Fibroblast of lung (primary cell): ENCODE measurements at places on chromosomes 11 and 22.
A peak's percentile ranks its signal among the peaks of the same experiment; 100 is the strongest.

DNA sequence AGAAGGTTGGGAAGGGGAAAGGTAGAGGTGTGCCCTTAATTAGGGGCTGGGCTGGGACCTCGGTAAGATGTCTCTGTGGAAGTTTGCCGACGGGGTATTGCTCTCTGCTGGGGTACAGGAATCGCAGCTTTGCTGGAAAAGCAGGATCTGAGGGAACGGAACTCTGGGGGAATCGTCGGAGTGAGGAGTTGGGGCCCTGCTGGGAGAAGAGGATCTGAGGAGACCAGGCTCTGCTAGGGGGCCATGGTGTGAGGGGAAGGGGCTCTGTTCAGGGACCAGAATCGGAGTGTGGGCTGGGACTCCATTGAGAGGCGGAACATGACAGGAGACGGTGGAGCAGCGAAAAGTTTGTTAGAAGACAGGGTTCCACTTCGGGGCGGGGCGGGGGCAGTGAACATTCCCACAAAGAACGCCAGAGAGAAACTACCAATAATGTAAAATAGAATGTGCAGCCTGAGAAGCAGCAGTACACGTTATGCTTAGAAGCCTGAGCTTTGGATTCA is 456 bp downstream of the AAMDC start:
- DNase-seq: peak; percentile 46

- DNase-seq: no peak
Observed at GRCh38 chr11:62601122-62601371, 618 bp downstream of the MTA2 start.

- DNase-seq: peak; percentile 42
Observed at GRCh38 chr11:34890812-34891211, 25.4 kb downstream of the APIP start.

DNA sequence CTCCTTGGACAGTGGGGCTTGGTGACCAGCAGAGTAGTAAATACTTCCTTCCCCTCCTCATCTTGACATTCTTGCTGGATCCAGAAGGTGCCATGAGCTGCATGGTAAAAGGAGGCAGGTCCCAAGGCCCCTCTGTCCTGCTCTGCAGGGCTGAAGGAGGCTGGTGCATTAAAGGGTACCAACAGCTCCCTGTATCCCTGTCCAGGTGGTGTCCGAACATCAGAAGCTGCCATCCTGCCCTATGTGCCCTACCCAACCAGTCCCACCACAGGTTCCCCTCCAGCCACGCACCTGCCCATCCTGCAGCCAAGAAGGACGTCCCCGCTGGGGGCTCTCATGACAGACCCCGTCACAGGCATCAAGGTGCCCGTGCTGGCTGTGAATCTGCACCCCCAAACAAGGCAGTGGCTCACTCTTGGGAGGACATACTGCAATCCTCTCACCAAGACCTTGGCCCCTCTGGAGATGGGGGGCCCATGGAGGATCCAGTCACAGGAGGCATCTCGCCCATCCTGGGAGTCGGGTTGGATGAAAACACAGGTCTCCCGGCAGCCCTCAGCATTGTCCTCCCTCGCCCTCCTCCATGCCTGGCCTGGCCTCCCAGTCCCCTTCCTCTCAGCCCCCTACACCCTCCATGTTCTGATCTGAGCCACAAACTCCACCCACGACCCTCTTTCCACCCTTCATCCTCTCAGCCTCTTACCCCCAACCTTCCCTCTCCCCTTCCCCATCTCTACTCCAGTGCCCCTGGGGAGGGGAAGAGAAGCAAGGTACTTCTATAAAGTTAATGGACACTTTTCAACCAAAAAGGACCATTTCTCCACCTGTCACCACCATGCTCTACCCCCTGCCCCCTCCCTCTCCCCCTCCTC is 55.1 kb downstream of the BTG4 start:
- no peak for DNase-seq

GRCh38 chr11:36009473-36009872 is 65.6 kb downstream of the LDLRAD3 start:
- DNase-seq: peak; percentile 84

GRCh38 chr11:72673943-72674828 is at the start of gene PDE2A:
TSS of gene PDE2A (minus strand) at chr11:72674422. CDS start at chr11:72674207, 215 bp downstream.
- no peak for DNase-seq

- DNase-seq: no peak
Observed at GRCh38 chr11:3119141-3119821, 45.8 kb downstream of the OSBPL5 start.

GRCh38 chr22:33841281-33842005 is 78.8 kb downstream of the LARGE1 start:
- no peak for DNase-seq

DNA sequence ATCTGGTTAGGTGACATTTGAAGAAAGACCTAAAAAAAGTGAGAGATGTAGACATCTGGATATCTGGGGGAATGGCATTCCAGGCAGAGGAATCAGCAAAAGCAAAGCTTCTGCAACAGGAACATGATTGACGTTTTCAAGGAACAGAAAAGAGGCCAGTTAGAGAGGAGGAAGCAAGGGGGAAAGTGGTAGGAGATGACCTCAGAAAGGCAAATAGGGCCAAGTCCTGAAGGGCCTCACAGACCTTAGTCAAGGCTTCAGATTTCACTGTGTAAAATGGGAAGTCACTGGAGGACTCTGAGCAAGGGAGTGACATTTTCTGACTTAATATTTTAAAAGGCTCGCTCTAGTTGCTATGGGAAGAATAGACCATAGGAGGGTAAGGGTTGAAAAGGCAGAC is 9.7 kb downstream of the DEUP1 start:
- no peak for DNase-seq

DNA sequence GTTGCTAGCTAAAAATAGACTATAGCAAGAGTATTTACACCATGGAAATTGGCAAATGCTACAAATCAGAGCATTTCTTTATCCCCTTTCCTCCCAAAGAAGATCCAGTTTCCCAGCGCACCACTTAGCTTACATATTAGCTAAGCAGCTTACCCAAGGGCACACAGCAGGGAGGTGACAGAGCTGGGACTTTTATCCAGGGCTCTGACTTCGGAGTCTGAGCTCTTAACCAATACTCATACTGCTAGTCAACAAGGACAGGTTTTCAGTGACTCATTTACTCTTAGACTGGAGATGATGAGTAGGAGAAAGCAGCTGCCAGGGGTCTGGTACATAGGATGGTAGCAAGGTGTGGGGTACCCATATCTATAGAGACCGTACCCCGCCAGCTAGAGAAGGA is 38.4 kb downstream of the NAV2 start:
- DNase-seq: no peak

DNA sequence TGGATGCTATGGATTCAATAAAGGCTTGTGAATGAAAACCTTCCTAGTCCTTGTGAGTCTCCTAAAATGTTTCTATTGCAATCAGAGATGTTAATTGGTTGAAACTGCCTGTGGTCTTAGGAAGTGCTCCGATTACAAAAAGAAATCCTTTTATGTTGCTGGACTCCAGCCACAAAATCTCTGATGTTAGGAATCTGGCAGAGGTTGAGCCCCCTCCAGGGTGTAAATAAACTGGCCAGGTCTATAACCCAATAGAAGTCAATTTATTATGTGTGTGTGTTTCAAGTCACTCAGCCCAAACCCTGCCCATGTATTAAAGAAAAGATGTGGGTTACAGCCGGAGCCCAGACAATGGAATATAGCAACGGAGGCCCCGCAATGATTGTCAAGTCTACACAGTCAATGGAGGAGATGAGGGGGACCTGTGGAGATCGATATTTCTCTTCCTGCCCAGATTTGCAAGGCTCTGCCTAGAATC is 218.1 kb upstream of the SORL1-AS1 start:
- peak; percentile 73 for DNase-seq

- DNase-seq: peak; percentile 21
Observed at GRCh38 chr11:112652786-112653390, 308.3 kb upstream of the NCAM1 start.

DNA sequence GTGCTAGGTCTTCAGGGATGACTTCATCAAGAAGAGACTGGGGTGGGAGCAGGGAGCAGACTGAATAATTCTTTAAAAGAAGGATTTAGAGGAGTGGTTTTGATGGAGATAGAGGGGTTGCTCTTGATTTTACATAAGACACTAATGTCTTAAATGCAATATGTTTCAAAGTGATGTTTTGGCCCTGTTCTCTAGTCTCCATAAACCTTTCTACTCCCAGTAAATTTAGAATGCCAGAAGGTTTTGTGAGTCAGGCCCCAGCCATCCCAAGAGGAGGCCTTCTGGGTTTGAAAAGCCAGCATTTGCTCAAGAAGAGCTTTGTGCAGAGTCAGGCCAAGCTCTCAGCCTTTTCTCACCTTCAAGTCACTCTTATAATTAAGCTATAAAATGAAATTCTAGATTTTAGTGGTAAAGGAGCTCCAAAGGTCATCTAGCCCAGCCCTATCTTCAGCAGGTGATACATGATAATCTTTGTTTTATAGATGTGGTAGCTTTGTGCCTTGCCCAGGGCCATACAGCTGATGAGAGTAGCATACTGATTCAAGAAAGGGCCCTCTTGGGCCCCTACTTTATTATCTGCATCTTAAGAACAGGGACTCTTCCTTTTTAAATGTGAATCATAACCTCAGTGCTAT is 122.8 kb upstream of the MTNR1B start:
- DNase-seq: peak; percentile 45

GRCh38 chr11:28017816-28018215 is 90.1 kb downstream of the KIF18A start:
- DNase-seq: peak; percentile 64

- DNase-seq: no peak
Observed at GRCh38 chr11:22668005-22668796, 1.8 kb downstream of the GAS2 start.

GRCh38 chr11:65355776-65356393 is 1.3 kb downstream of the TIGD3 start:
- DNase-seq: peak; percentile 31

- no peak for DNase-seq
Observed at GRCh38 chr11:123674297-123674696, 19.9 kb upstream of the SCN3B start.

DNA sequence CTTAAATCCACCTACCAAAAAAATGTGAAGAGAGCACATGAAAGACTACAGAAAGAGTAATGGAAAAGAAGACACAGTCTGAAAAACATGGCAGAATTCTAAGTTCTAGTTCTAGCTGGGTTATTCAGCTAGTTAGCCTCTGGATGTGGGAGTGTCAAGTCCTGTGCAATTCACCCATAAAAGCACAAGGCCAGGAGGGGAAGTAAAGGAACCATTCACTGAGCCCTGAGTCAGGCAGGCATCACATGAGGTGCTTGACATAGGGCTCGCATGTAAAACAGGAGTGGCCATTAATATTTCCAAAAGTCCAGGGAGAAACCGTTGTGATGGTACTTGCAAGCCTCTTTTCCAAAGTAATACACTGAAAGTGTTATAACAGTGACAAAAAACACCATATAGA is 103.7 kb downstream of the GAB2 start:
- no peak for DNase-seq

- DNase-seq: peak; percentile 43
Observed at GRCh38 chr11:57751676-57752253, at the start of gene BTBD18. TSS of gene BTBD18 (minus strand) at chr11:57751819. CDS start at chr11:57751188, 631 bp downstream.

DNA sequence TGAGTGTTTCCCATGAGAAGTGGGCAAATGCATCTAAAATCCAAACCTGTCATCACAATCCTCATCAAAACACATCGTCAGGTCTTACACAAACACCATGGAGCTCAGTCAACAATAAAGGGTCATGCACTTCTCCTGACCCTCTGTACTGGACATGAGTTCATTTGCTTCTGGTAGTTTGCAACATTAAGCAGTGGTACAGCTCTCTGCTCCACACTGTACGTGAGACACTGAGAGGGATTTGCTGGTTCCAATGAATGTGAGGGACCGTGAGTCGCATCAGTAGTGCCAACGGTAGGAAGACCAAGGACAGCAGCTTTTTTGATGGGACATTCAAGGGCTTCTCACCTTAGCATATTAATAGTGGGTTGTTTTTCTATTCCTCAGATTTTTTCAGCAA is 752.3 kb downstream of the OPCML start:
- peak; percentile 31 for DNase-seq

GRCh38 chr22:46835693-46836092 is 73.2 kb downstream of the TBC1D22A start:
- no peak for DNase-seq

DNA sequence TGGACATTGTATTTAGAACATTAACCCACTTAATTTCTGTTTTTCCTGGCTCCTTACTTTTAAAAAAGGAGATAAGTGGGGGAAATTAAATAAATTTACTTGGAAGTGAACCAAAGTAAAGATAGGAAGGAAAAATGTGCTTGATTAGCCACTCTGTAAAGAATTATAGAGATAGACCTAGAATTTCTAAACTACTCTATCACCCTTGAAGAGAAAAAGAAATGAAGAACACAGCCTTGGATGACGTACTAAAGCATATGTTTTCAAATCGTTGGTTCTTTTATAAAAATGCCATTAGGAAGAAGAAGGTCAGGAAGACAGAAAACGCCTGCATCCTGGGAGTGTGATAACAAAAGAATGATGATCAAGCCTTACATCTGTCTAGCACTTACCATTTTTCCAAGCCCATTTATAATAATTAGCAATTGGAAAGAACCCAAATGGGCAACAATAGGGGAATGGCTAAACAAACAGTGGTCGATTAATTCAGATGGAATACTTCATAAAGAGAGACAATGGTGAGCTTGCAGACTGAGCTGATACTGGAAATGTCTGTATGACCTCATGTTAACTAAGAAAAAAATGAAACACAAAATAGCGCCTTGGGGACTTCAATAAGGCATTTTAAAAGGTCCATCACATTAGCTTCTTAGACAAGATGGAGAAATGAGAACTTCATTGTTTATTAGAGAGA is 81.0 kb upstream of the LRRC55 start:
- DNase-seq: no peak

- DNase-seq: no peak
Observed at GRCh38 chr22:48709453-48709852, 1118.2 kb downstream of the BRD1 start.

DNA sequence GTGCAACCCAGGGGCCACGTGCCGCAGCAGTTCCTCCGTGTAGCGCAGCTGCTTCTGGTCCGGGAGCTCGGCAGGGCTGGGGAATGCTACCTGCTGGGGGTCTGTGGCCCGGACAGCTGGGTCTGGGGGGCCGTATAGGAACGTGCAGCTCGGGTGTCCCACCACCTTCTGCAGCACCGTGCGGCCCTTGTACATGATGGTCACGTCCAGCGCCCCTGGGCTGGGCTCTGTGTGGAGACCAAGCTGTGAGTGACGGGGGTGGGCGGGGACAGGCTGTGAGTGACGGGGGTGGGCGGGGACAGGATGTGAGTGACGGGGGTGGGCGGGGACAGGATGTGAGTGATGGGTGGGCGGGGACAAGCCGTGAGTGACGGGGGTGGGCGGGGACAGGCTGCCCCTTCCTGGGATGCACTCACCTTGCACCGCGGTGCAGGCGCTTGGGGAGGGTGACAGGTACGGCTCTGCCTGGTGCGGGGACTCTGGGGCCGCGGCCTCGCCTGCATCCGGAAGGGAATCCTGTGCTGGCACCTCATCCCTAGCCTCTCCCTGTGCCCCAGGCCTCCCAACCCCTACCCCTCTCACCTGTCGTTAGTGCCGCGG is 2.3 kb downstream of the IRF7 start:
- DNase-seq: peak; percentile 37
